ENCODE measurements at places on chromosomes 6 and 20.

GRCh38 chr6:62891065-62891647 is 320.1 kb upstream of the FKBP1C start:
- DNase-seq, result no peak

GRCh38 chr6:5302995-5303622 is 41.8 kb downstream of the FARS2 start:
- no peak for DNase-seq

DNA sequence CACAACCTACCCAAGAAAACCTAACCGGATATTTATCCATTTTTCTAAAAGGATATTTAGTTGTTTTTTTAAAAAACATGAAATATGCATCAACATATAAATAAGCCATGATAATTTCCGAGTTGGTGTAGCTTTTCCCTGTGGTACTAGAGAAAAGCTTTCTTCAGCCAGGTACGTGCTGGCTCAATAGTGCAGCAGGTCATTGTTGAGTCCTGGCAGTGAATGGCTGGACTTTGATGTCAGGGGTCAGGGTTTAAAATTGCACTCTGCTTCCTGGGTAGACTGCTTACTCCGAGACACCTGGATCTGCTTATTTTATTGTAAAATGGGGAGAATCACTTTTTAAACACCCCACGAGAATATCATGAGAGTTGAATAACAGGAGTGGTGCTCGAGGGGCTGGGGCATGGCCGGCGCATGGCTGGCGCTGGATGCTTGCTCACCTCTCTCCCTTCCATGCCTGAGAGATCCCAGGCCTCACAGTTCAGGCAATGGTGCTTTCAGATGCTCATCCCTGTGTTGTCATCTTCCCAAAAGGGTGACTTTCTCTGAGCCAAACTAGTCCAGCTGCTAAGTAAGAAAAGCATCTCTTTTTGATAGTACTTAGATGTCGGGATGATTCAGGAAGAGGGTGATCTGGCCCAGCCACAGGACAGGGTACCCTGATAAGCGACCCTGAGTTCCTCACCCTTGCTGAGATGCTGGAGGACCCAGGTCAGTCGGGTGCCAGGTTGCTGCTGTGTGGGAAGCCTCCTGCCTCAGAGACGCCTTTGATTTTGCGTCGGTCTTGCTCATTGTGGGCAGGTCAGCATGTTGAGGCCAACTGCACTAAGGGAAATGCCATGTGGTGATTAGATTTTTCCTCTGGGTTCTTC is 269.1 kb upstream of the FOXQ1 start:
- DNase-seq, result peak; percentile 45

DNA sequence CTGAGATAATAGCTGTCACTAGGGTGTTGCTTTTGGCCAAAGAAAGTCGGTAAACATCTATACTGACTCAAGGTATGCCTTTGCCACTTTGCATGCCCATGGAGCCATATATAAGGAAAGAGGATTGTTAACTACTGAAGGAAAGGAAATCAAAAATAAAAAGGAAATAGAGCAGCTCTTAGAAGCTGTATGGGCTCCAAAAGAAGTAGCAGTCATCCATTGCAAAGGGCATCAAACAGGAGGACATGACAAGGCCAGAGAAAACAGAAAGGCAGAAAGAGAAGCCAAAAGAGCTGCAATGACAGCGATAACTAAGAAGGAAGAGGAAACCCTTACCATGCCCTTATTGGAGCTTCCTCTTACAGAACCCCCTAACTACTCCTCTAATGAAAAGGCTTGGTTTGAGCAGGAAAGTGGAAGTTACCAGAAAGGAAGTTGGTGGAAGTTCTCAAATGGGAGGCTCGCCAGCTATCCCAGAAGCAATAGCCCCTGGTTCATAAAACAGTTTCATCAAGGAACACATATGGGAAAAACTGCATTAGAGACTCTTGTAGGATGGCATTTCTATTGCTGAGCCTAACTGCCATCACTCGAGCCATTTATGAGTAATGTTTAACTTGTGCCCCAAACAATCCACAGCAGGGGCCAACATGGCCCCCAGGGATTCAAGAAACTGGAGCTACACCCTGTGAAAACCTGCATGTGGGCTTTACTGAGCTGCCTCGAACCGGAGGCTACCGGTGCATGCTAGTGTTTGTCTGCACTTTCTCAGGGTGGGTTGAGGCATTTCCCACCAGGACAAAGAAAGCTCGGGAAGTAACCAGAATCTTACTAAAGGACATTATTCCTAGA is 7.0 kb downstream of the IL22RA2 start:
- no peak for DNase-seq

GRCh38 chr20:12763406-12763805 is 245.4 kb upstream of the SPTLC3 start:
- no peak for DNase-seq

- DNase-seq, result no peak
These were observed 79.4 kb downstream of the IRF4 start for GRCh38 chr6:470901-471448.

DNA sequence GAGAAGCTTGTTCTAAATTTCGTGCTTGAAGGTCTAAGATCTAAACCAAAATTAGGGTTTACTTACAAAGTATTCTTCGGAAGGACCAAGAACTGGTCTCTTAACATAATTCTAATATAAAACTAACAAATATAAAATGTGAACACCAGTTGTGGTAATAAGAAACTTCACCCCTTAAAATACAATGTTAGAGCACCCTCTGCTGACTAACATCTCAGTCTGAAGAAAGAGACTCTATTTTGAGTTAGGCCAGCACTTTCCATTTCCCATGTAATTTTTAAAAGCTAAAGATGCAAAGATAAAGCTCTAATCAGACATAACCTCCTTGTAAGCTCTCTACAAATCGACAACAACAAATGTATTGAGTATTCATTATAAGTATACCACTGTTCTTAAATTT is 24.6 kb downstream of the ATG5 start:
- no peak for DNase-seq
